ENCODE measurements at places on chromosomes 4 and X. TPM values are rescaled to one million over a fixed set of nuclear protein-coding genes. Genes with fewer than 3 reads are reported as not detected.

Gene ABLIM2
- 20.1 TPM for total RNA-seq

- no peak for ATAC-seq
These were observed 492.3 kb downstream of the CENPC start for GRCh38 chr4:67052814-67053675.

- no peak for ATAC-seq
These were observed 314.3 kb upstream of the CLNK start for GRCh38 chr4:10998846-10999245.

Gene RTL3
- not detected for total RNA-seq

GRCh38 chrX:4277122-4277521, 563.7 kb upstream of the PRKX start:
- no peak for ATAC-seq

DNA sequence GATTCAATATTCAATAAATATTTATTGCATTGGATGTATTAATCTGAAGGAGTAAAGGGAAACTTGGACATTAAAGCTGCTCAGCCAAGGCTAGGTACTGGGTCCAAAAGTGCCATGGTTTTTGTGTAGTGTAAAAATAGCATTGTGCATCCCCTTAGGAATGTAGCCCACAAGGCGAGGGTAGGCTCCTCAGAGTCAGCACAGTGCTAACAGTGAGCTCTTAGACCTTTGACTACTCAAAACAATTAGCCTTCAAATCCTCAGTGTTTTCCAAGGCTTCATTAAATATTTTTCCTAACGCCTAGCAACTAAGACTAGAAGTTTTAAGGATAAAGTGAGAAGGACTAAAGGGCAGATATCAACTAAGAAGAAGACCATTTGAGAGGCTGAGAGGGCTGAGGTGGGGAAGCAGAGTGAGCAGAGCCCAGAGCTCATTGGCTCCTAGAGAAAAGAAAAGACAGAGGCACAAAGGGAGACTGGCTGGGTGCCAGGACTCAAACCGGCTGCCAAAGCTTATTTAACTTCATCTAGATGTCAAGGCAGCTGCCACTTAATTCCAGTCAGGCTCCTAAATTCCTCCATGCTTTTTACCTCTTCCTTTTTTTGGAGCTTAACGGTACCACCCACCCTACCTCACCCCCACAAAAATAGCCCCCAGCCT, 17.0 kb downstream of the PRKG2 start:
- no peak for ATAC-seq

Gene G3BP2
- total RNA-seq, result 47.2 TPM

Gene NUDT6
- total RNA-seq, result 3.9 TPM

DNA sequence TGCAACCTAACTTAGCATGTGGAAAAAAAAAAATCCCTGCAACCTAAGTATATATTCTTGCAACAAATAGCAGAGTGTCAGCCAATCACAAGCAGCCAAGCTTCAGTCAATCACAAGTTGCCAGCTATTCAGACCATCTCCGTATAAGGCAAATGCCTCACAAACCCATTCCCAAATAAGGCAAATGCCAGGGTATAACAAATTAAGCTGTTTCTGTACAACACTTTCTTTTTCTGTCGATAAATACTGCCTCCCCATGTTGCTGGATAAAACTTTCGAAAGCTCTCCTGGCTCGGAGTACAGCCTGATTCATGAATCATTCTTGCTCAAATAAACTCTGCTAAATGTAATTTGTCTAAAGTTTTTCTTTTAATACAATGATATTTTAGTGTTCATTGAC, 460.7 kb upstream of the SMIM31 start:
- no peak for ATAC-seq

GRCh38 chrX:134737061-134737460, 78.8 kb upstream of the PLAC1 start:
- ATAC-seq, result no peak

- ATAC-seq, result no peak
These were observed 340.8 kb upstream of the NDST4 start for GRCh38 chr4:115454228-115454627.

Gene NCBP2L
- total RNA-seq, result not detected

DNA sequence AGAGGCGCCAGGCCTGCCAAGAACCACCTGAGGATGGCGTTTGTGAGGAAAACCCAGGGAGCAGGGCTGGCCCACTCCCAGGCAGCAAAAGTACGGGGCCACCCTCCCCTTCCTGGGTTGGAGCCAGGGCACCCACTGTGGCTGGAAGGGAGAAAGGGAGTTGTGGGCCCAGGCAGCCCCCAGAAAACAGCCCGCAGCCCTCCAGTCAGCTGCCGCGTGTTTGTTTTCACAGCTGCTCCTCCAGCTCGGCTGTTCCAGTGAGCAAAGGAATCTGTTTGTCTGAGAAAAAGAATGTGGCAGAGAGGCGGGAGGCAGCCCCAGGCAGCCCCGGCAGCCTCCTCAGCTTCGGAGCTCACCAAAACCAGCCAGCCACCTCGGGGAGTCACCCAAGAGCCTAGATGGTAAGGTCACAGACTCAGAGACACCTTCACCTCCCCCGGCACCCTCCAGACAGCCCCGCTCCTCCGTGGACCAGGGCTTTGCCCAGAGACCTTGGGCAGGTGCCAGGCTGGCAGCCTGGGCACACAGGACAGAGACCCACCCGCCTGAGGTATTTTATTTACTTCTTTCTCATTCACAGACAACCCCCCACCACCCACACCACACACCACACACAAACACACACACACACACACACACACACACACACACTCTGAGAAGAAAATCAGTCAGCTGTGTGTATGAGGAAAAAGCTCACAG, 338.1 kb downstream of the BCOR start:
- no peak for ATAC-seq

DNA sequence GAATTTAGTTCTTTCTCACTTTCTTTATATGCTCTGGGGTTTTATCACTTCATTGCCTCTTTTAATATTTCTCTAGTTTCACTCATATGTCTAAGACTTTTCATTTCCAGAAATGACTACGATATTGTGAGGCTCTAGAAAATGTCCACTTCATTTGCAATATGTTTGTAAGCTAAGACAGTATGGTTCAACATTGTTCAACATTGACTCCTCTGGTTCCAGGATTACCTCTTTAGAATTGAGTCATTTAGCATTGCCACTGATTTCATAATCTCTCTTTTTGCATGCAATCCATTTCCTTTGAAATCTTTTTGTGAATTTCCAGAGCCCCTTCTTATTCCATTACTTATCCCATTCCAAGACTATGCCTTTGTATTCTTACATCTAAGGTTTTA, 32.3 kb downstream of the BBS12 start:
- ATAC-seq, result peak; percentile 66

GRCh38 chrX:103741879-103742278, 31.2 kb downstream of the TMEM31 start:
- no peak for ATAC-seq

DNA sequence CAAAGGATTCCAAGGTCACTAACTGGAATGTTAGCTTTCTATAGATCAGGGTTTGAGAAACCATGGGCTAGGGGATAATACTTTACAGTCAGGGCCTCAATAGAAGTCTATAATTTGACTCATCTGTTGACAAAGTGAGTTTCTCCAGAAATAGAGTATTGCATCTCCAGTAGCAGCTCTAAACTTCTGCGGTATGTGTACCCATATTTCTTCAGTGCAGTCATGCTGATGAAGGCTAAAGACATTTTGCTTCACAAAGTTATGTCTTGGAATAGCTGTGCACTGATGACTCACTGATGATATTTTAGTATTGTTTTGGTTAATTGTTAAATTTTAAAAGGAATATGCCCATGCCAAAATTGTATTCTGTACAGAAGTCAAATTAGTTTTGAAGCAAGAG, 464.9 kb upstream of the AMOT start:
- no peak for ATAC-seq

- ATAC-seq, result no peak
These were observed 164.6 kb downstream of the AFF2 start for GRCh38 chrX:148664995-148665394.

DNA sequence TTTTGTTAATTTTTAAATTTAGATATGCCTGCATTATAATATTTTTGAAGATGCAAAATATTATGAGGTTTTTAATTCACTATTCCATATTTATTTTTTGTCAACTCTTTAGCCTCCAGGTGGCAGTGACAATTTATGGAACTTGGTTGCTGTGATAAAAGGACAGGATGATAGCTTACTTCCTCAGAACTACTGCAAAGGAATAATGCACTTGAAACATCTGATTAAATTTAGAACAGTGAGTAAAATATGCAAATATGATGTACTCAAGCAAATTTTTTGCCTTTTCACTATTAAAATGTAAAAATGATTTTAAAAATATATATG, 45.1 kb downstream of the SPATA4 start:
- ATAC-seq, result no peak

Gene RIBC1
- total RNA-seq, result 0.36 TPM

Gene FSTL5
- not detected for total RNA-seq

Gene INTS12
- total RNA-seq, result 14.0 TPM

DNA sequence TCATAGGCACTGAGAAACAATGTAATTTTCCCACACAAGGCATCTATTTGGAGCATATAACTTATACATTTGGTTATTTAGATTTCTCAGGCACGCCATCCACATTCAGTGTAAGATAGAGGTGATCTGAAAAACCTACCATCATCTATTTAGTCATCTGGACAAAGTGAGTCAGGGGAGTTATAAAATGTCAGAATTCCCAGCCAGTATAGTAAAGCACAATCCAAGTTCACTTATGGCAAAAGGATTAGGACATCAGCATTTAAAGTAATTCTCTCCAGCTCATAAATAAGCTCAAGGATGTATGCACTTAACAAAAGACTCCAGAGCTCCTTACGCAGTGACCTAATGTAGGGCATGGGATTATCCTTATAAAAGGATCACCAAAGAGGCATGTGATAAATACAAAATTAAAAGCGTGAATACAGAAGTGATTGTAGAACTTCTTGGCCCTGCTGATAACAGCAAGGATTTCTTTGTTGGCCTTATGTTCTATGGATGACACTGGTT, 65.3 kb upstream of the DCLK2 start:
- no peak for ATAC-seq

DNA sequence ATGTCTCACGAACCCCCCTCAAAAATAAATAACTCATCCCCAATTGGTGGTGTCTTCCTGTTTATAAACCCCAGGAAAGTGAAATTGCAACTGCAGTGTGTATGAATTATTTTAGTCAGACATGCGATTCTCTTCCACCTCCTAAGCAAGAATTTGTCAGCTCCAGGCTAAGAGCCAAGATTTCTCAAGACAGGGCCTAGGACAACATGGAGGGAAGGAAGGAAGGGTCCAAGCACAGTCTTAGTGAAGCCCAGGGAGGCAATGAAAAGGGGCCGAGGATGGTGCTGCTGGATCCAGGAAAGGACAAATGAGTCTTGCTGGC, 20.0 kb downstream of the SH3KBP1 start:
- no peak for ATAC-seq

Gene DAPP1
- total RNA-seq, result 54.7 TPM

- ATAC-seq, result no peak
These were observed 451.1 kb downstream of the PPARGC1A start for GRCh38 chr4:23438764-23439163.

Gene RRH
- total RNA-seq, result 0.16 TPM
